ENCODE measurements at places on chromosomes 11 and 22. TPM values are rescaled to one million over a fixed set of nuclear protein-coding genes. Genes with fewer than 3 reads are reported as not detected.

LRRC32 gene
- total RNA-seq = 13.4 TPM

SNX32 gene
- total RNA-seq = 0.20 TPM

C22orf39 gene
- 25.0 TPM for total RNA-seq

AGBL2 gene
- 0.48 TPM for total RNA-seq

MTA2 gene
- 103 TPM for total RNA-seq

YPEL4 gene
- total RNA-seq = 1.1 TPM

DNA sequence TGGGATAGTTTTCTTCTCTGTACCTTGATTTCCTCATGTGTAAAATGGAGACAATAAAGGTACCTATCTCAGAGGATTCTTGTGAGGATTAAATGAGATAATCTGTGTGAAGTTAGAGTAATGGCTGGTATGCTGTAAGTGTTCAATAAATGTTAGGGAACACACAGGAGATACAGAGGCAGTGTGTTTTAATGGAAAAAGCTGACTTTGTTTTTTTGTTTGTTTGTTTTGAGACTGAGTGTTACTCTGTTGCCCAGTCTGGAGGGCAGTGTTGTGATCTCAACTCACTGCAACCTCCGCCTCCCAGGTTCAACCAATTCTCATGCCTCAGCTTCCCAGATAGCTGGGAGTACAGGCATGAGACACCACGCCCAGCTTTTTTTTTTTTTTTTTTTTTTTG lies 2.5 kb upstream of the ARCN1 start:
- no peak for DNase-seq

DNA sequence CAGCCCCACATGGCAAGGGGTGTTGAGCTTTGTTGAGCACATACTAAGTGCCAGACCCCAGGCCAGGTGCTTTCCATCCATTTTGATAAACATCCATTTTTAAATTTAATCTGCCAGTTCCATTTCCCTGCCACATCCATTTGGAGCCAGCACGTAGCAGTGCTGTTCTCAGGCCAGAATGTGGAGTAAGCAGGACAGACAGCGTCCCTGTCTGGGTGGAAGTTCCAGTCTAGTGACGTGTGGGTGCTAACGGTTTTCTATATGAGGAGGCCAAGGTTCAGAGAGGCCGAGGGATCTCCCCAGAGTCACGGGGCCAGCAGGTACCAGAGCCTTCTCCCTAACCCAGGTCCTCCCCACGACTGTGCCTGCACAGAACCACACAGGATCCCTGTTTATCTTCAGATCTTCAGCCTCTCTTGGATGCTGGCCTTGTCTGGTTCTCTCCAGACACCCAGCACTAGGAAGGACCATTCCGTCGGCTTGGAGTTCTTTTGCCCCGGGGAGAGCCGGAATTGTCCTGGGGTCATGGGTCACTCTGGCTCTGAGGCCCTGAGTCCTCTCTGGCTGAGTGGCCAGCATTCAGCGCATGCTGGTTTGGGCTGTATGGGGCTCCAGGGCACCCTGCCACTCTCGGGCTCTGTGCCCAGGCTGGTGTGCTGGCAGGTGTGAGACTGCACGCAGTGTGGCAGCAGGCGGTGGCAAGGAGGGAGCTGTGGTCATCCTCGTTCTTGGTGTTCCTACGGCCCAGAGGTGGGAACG lies 63.6 kb upstream of the PPARA start:
- no peak for DNase-seq

DNA sequence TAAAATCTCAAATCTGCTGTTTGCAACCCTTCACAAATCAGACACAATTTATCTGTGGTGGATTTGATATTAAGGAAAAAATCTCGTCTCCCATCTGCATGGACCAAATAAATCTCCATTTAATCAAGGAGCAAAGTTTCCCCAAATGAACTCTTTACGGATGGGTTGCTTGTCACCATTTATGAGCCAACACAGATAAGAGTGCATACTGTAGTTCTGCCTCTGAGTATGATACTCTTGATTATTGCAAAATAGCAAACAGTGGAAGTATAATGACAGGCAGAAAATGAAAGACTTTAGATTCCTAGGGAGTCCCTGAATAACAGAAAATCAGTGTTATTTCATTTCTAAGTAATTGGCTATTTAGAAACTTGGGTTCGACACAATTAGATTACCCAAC lies 1395.9 kb downstream of the FAM181B start:
- no peak for DNase-seq

DNA sequence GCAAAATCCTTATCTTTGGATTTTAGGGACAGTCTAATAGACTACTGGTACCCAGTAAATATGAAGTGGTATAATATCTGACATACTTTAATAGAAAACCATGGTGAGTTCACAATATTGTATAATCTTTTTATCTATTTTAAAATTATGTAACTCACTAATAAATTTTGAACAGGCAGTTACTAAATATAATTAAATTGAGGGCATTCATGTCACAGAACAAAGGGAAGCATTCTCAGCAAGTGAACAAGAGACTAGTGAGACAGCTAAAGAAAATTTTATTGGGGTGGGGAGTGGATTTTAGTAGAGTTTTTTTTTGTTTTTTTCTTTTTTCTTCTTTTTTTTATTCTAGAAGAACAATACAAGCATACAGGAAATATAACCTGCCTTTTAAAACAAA lies 55.0 kb downstream of the DNAJC24 start:
- no peak for DNase-seq

GRCh38 chr22:47356511-47357011 lies 594.1 kb downstream of the TBC1D22A start:
- DNase-seq = no peak

DNA sequence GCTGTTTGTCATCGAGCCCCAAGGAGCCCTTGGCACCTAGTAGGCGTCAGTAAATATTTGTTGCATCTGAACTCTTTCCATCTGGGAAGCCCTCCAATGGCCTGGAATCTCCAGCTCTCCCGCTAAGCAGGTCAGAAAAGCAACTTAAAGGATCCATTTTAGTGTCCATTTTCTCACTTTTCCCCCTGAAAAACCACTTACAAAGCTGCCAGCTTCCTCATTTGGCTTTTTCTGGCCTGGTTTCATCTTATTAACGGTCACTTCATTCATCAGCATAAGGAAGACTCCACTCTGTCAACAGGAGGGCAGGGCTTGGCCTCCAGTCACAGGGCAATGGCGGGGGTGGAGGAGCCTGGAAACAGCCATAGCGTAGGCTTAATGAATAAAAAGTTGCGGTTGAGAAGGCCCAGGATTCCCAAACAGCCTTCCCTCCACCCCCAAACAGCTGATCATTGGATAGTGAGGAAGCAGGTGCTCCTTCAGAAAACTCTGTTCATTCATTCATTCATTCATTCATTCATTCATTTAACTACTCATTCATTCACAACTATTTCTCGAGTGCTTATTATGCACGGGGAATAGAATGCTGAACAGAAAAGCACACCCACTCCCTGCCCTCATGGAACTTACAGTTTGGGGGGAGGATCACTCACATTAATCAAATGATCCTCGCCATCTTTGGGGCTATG lies 104.5 kb upstream of the RCN1 start:
- DNase-seq = no peak

- DNase-seq = peak; percentile 58
Measured at GRCh38 chr11:90204832-90205646, 17.8 kb downstream of the CHORDC1 start.

DNA sequence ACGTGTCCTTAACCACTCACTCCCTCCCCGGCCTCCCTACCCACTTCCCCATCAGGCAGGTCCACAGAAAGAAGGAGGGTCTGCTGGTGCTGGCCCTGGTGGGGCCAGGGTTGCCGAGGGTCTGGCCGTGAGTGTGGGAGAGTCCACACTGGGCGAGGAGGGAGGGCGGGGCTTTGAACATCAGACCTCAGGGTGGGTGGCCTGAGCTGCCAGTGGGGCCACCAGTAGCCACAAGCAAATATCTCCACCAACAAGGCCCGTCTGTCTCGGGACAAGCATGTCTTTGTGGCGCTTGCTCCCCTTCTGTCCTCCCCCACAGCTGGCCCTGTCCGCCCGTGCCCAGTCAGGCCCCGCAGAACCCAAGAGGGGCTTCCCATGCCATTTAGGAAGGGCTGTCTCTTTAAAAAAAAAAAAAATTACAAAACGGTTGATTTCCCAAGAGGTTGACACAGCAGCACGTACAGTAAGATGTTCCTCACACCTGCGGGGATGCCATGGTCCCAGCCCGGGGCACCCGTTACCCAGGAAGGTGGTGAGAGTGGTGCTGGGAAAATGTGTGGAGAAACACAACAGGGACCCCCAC lies 17.7 kb upstream of the TALDO1 start:
- peak; percentile 42 for DNase-seq

DNA sequence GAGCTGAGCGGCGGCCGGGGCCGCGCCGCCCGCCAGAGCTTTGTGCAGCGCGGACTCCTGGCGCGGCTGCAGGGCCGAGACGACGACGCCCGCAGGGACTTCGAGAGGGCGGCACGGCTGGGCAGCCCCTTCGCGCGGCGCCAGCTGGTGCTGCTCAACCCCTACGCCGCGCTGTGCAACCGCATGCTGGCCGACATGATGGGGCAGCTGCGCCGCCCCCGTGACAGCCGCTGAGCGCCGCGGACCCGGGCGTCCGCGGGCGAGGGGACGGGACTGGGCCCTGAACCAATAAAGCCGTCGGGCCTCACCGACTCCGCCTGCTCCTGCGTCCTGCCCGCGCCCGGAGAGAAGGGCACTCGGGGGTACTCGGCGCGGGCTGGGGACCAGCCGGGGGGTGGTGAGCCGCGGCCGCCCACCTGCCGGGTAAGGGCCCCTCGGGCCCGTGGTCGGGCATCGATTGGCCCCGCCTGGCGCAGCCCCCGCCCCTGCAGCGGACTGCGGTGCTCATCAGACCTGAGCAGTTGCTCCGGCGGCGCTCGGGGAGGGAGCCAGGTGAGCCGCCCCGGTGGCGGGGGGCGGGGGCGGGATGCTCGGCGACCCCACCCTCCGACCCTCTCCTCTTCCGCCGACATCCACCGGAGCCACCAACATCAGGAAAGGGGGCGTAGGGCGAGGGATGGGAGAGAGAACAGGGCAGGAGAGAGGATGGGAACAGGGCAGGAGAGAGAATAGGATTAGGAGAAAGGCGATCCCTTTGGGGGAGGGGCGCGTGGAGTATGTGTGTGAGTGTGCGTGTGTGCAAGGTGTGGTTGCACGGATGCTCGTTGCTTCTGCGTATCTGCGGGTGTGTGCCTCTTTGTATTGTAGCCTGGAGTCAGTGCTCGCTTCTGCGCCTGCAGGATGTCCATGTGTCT lies at the start of gene TMEM25:
Gene TMEM25, plus strand, starts transcription at position 510 of the 914 bp plus-strand sequence. CDS start 610 bp downstream, outside the sequence.
- peak; percentile 46 for DNase-seq

- DNase-seq = peak; percentile 91
Measured at GRCh38 chr11:111944651-111945051, 7.5 kb downstream of the DIXDC1 start.

- DNase-seq = no peak
Measured at GRCh38 chr11:30462421-30462820, 123.7 kb downstream of the MPPED2 start.

GRCh38 chr11:18063125-18063524 lies 17.1 kb upstream of the TPH1 start:
- DNase-seq = no peak

DNA sequence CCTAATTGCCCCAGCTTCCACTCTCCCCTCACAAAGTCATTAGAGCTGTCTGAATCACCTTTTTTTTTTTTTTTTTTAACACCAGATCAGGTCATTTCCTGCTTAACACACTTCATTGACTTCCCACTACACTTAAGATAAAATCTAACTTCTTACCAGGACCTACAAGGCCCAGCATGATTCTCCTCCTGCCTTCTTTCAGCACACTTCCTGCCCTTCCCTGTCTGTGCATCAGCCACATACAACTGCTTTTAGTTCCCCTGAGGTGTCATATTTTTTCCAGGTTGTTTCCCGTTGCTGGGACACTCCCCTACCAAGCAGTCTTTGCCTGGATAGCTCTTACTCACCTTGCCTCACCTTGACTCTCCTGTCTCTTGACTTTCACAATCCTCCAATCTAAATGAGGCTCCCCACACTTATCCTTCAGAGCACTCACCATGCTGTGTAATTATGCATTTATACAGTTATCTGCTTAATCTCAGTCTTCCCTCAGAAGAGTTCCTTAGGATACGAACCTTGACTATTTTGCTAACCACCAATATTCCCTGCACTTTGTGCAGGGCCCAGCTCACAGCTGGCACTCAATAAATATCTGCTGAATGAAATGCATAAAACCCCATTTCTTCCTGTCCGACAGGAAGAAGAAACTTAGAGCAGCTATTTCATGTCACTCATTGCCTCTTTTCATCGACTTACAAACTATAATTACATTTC lies 96.6 kb upstream of the AKIP1 start:
- DNase-seq = peak; percentile 86

- DNase-seq = no peak
Measured at GRCh38 chr22:44086271-44087088, 62.4 kb downstream of the PARVB start.

GRCh38 chr22:45285263-45286058 lies 712 bp downstream of the UPK3A start:
- DNase-seq = no peak

GRCh38 chr22:47012589-47013370 lies 250.3 kb downstream of the TBC1D22A start:
- DNase-seq = peak; percentile 77

GRCh38 chr11:83713708-83714107 lies 427.5 kb upstream of the CCDC90B start:
- DNase-seq = no peak

DNA sequence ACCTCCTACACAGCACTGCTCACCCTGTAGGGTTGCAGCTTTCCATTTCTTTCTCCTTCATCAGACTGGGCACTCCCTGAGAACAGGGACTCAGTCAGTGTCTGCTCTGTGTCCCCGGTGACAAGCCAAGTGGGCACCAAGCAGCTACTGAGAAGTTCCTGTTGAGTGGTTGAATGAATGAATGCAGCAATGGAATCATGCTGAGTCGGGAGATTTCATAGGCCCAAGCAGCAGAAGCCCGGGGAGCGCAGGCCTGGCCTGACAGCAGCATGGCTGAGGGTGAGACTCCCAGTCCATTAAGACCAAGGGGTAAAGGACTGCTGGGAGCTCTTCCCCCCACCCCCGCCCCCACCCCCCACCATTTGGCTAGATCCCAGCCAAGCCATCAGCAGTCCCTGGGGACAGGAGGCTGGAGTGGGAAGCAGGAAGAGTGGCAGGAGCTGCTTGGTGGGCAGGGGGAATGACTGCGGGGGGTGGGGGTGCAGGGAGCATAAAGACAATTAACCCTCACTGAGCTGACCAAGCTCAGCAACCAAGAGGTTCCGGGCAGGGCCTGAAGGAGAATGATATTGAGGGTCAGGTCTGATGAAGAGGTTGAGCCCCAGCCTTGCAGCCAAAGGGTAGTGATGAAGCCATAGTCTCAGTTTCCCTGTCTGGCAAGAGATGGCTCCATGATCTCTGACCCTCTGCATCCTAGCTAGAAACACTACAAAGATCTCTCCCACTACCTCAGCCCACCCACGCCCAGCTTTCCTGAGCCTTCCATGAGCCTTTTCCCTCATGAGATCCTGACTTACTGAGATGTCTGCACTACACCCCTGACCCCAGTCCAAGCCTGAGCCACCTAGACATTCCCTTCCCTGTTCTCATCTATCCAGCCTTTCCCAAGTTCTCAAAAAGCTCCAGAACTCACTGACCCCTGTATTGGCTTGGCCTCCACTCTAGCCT lies 2.8 kb downstream of the PDE2A start:
- DNase-seq = no peak

GRCh38 chr11:116605543-116606459 lies 167.0 kb downstream of the BUD13 start:
- DNase-seq = peak; percentile 17

Measured in RPMI7951 (cell line).